ENCODE measurements at places on chromosomes 2 and 18.

DNA sequence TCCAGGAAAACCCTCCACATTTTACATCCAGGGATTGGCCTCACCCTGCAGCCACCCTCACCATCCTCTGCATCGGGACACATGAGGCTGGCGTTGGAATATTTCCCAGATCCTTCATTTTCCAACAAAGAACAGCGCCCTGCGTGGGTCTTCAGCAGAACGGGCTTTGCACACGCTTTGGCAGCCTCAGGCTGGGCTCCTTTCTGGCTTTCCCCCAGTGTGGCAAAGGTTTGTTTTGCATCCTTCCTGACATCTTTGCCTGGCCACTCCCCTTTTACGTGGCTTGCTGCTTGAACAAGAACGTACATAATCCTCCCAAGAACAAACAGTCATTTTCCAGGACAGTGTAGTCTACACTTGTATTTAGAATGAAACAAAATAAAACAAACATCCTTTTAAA lies 25.6 kb upstream of the GREB1 start:
- no peak for DNase-seq

- DNase-seq, result no peak
Observed at GRCh38 chr2:21782866-21783265, 659.1 kb downstream of the TDRD15 start.

GRCh38 chr2:2098458-2099167 lies 232.5 kb downstream of the MYT1L start:
- no peak for DNase-seq

DNA sequence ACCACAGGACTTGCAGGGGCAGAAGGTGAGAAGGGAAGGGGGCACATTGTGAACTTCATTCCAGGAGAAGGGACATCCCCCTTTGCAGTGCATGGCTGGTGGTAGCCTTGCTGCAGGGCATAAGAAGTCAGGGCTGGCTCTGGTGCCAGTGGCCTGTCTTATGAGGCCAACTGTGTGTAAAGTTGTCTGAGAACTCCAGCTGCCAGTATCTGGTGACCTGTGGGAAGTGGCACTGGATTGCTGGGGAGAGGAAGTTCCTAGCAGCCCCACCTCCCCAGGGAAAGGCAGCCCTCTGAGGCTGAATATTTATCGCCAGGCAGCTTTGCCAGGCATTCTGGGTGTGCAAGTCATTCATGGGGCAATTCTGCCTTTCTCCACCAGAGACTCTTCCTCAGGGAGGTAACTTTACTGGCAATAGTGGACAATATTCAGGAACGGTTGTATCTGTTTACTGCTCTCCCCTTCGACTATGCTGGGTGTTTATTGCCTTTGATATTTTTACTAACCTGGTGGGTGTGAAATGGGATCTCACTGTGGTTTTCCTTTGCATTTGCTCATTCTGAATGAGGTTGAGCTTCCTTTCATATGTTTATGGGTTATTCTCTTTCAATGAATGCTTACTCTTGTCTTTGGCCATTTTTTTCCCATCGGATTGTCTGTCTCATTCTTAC lies 12.3 kb downstream of the TRPM8 start:
- DNase-seq, result no peak

DNA sequence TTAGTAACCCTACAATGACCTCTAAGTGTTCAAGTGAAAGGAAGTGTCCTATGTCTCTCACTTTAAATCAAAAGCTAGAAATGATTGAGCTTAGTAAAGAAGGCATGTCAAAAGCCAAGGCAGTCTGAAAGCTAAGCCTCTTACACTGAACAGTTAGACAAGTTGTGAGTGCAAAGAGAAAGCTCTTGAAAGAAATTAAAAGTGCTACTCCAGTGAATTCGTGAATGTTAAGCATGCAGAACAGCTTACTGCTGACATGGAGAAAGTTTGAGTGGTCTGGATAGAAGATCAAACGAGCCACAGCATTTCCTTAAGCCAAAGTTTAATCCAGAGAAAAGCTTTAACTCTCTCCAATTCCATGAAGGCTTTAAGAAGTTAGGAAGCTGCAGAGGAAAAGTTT lies 373.7 kb downstream of the NR4A2 start:
- DNase-seq, result no peak

GRCh38 chr2:106701203-106702022 lies 184.6 kb downstream of the ST6GAL2 start:
- no peak for DNase-seq

- DNase-seq, result no peak
Observed at GRCh38 chr18:55549474-55550104, 38.4 kb downstream of the TCF4 start.

GRCh38 chr18:63138436-63139340 lies 180.9 kb downstream of the BCL2 start:
- peak; percentile 65 for DNase-seq

DNA sequence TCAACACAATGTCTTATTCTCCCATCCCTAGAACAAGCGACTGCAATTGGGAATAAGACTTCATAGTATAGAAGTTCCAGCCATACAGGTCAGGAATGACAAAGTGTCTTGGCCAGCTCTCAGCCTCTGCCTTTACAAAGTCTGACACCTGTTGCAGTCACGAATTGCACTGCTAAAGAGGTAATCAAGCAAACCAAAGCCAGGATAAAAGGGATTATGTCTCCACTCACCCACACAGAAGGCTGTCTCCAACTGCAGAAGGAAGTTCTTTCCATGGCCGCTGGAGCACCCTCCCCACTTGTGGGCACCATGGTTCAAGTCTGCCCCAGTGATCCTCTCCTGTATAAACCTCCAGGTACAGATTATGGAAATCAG lies 114.8 kb upstream of the PKDCC start:
- DNase-seq, result no peak

DNA sequence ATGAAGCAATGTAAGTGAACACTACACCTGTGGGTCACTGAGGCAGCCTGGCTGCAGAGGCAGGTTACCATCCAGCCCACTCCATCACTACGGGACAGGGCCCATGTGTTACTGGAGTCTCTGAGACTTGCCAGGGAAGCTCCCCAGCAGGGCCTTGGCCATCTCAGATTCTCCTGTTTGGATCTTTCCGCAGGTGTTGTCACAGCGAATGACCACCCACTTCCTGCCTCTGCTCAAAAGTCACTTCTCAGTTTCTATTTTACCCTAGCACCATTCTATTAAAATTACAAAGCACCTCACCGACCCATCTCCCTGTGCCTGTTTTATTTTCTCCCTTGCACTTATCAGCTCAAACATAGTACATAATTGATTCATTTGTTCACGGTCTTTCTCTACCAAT lies 34.5 kb upstream of the L3MBTL4 start:
- DNase-seq, result no peak

GRCh38 chr2:179966778-179967394 lies 40.2 kb downstream of the CWC22 start:
- DNase-seq, result no peak

- no peak for DNase-seq
Observed at GRCh38 chr2:111944531-111945210, 46.3 kb downstream of the MERTK start.

DNA sequence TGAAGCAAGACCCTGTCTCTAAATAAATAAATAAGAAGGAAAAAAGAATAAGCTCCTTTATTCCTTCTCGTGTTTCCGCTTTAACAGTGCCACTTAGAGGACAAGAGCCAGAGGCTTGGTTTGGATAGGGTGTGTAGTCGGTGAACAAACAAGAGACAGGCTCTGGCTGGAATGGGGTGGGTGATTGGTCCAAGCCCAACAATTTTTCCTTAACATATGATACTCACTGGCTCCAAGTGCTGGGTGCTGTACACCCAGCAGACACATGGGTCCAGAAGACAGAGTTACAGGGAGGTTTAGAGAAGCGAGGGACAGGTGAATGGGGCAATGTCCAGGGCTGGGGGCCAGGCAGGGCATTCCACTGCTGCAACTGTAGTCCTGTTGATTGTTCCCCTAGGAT lies 77.8 kb downstream of the NCAPH start:
- DNase-seq, result no peak

GRCh38 chr2:234249873-234250272 lies 199.4 kb downstream of the SPP2 start:
- no peak for DNase-seq

DNA sequence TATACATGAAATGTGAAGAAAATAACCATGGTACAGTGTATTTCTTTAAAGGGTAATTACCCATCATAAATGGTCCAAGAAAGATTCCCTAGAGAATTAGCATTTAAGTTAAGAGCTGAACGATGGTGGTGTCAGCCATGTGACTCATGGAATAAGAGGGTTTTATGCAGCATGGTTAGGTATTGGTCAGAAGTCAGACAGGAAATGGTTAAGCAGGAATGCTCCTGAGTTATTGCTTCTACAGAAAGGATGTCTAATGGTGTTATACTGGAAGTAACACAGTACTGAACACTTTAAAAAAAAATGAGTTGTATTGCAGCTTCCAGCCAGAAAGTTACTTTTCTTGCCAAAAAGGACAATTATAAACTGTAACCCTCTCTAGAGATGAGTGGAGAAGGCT lies 72.7 kb upstream of the UBE2E3 start:
- no peak for DNase-seq

DNA sequence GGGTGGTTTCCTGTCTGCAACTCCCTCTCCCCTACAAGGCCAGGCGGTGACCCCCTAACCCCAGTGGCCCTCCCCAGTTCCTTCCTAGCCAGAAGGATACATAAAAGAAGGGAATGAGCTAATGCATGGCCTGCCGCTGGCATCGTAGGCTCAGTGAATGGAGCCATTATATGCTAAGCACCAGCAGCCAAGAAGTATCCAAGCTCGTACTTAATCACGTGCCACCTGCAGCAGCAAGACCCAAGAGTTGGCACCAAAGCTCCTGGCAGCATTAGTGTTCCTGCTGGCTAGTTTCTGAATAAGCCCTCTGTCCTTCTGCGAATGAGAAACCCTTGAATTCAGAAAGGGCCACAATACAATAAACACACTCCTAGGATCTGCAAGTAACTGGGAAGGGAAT lies 4.3 kb downstream of the DBI start:
- DNase-seq, result no peak

GRCh38 chr18:39527465-39527864 lies 1961.9 kb upstream of the CELF4 start:
- no peak for DNase-seq

GRCh38 chr2:233965032-233965603 lies 47.9 kb downstream of the TRPM8 start:
- DNase-seq, result no peak

GRCh38 chr2:191441496-191442214 lies 196.5 kb downstream of the MYO1B start:
- no peak for DNase-seq

DNA sequence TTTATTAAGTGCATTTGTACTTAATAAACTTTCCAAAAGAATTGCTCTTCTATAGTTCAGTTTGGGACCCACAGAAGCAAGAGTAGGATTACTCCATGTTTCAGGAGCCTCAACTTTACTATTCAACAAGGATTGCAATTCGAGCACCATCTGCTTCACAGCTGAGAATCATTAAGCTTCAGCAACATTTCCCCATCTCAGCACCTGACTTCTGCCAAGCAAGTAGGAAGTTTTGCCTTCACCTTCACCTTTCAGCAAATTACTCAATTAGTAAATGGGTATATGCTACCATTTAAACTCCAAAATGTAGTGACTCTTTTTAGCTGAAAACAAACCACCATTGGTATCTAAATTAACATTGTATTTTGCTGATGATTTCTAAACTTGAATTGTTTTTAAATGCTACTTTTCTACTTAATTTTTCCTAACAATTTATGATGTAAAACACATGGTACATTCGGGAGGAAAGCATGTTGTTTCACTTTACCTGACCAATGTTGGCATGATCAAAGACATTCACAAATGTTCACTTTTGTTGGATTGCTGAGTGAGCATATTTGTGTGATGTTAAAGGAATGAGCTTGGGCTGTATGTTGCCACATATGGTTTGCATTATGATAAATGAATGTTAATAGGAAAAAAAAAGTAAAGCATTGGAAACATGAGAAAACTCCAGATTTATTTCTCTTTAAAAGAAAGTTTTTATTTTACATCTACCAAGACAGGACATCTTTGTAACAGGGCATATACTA lies 159.2 kb downstream of the GULP1 start:
- DNase-seq, result no peak

GRCh38 chr2:240624950-240625621 lies at the start of gene GPR35:
Gene GPR35 (plus strand): TSS chr2:240625480. CDS start chr2:240629953, 4,473 bp downstream.
- DNase-seq, result peak; percentile 86

DNA sequence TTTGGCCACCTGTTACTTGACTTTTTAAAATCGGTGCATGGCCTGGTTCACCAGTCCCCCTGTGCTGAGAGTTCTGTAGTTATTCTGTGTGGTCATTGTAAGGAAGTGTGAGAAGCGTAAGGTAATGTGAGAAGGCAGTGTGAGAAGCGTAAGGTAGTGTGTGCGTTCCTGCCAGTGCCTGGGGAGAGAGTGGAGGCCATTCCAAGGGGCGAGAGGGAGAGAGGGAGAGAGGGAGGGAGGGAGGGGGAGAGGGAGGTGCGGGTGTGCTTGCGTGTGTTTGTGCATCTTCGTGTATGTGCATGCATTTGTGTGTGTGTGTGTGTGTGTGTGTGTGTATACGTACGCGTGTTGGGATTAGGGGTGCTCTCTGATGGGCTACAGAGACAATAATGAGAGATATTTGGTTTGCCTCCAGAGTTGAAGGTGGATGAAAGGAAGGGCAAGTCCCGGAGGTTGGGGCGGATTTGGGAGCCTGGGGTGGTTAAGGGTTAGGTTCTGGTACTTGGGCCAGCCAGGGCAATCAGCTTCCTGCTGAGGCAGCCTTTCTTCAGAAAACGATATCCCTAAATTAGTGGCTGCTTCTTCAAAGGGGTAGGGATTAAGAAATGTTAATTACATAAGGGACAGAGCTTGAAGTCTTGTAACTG lies 53.7 kb downstream of the SGPP2 start:
- no peak for DNase-seq

DNA sequence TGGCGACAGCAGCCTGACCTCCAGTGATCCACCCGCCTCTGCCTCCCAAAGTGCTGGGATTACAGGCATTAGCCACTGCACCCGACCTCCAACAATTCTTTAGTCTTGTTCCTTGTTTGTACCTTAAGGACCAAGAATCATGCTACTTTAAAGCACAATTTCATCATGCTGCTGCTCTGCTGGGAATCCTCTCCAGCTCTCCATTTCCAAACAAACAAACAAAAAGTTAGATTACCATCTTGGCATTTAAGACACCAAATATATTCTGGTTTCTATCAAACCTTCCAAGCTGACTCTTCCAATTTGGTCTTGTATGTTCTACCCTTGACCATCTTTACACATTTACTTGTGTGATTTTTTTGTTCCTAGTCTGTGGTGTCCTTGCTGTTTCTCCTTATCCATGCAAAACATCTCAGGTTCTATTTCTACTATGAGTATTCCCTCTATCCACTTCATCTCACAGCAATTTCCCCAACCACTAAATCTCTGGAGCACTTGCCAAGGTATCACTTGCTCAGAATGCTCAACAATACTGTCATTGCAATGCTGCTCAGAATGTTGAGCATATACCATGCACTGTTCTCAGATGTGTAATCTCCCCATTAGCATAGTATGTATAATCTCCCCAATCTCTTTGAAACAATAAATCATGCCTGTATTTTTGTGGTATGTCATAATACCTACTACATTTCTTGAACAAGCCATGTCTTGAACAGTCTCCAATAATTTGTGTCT lies 73.2 kb upstream of the GALNT5 start:
- DNase-seq, result no peak
